Activated naive CD8-positive, alpha-beta T cell treated with anti-CD3 and anti-CD28 coated beads for 36 hours (primary cell): ENCODE measurements at places on chromosomes 16 and 17.
A peak's percentile ranks its signal among the peaks of the same experiment; 100 is the strongest.

DNA sequence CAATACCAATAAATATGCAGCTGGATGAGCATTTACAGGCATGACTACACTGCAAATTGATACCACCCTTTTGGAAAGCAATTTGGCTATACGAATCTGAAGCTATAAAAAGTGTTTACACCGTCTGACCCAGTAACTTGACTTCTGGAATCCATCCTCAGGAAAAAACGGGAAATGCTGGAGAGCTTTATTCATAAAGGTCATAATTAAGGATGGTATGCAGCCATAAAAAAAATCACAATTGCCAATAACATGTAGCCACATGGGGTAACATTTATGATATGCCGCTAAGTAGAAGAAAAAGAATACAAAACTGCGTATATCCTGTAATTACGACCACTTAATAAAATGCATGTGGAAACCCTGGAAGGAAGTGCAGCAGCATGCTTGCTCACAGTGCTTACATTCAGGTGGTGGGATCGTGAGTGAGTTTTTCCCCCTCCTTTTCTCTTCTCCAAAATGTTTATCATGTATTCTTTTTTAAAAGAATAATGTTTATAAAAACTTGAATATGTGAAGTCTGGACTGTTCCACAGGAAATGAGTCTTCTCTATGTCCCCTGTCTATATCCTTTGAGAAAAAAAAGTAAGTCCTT lies 34.2 kb downstream of the COPRS start:
- DNase-seq: no peak

- no peak for DNase-seq
Measured at GRCh38 chr16:89015271-89015859, 38.4 kb upstream of the CBFA2T3 start.

GRCh38 chr17:29891131-29891530 lies 38.9 kb downstream of the SSH2 start:
- no peak for DNase-seq

GRCh38 chr16:27118526-27118925 lies 51.8 kb downstream of the C16orf82 start:
- no peak for DNase-seq

GRCh38 chr17:2033153-2033552 lies 3.2 kb downstream of the DPH1 start:
- no peak for DNase-seq

DNA sequence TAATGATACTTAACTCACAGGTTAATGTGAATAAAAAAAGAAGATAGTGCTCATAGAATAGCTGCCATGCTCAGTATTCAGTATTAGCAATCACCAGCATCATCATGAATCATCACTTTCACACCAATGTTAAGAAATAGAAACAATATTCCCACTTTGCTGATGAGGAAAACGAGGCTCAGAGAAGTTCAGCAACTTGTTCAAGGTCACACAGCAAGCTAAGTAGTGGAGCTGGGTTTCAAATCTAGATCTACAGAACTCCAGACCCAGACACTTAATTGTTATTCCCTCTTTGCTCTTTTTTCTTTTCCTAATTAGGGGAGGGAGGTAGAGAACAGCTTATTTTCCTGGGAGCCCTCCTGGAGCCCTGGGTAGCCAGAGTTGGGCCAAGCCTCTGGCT lies 22.9 kb downstream of the CLEC19A start:
- DNase-seq: no peak

- DNase-seq: no peak
Measured at GRCh38 chr17:67478401-67479041, 101.4 kb downstream of the PITPNC1 start.

DNA sequence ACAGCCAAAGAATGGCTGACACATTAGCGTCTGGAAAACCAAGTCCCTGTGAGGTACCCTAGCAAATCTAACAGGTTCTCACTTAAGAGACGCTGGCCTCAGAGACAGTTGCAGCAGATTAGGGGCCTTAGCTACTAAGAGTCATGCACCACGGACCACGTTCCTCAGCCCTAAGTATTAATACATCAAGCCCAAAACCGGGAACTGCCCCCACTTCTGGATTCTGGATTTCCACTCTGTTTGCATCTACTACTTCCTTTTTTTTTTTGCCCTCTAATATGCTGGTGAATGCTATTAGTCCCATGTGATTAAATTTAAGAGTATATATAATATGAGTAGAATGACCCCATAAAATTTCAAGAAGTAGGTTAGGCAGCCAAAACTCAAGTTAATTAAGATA lies 775 bp upstream of the TERB1 start:
- DNase-seq: no peak

DNA sequence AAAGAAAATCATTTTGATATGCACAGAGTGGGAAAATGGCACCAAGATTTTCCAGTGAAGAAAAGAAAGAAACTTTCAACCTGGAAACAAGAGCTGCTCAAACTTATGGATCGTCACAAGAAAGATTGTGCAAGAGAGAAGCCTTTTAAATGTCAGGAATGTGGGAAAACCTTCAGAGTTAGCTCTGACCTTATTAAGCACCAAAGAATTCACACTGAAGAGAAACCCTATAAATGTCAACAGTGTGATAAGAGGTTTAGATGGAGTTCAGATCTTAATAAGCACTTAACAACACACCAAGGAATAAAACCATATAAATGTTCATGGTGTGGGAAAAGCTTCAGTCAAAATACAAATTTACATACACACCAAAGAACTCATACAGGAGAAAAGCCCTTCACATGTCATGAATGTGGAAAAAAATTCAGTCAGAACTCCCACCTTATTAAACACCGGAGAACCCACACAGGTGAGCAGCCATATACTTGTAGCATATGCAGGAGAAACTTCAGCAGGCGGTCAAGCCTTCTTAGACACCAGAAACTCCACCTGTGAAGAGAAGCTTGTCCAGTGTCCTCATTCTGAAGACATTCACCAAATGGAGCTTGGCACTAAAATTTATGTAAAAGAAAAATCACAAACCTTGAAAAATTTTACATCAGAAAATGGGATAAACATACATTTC lies 12.2 kb downstream of the ZNF75A start:
- no peak for DNase-seq

DNA sequence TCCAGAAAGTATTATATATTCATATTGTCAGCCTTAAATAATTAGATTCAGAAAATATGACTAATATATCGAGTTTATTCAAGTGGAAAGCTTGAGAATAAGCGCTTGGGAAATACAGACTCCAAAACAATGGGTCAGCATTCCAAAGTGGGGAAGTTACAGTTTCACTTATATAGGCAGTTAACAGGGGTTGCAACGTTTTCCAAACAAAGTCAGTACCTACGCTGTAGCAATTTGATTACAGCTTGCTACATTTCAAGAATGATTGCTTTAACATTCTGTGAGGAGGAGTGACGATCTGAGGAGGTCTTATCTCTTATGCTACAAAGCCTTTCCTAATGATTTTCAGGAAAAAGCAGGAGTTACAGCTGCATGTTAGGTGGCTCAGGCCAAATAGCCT lies 34.2 kb upstream of the HS3ST3A1 start:
- no peak for DNase-seq

DNA sequence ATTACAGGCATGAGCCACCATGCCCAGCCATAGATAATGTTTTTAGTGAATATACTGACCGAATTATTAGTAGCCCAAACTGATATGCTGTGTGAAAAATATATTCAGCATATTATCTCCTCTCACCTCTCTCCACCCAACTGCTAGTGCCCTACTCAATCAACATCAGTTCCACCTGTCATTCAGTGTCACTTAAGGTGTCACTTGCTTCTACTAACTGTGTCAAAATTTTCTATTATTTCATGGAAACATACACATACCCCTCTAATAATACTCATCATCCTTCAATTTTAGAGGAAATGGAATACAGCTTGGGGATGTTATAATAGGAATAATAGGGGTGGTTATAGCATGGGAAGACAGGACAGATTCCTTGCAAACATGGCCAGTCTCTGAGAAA lies 12.6 kb downstream of the EFCAB3 start:
- DNase-seq: no peak

- DNase-seq: no peak
Measured at GRCh38 chr17:28641579-28641978, 3.4 kb downstream of the BLTP2 start.

- DNase-seq: peak; percentile 65
Measured at GRCh38 chr16:9047689-9048301, 43.6 kb upstream of the HAPSTR1 start.

DNA sequence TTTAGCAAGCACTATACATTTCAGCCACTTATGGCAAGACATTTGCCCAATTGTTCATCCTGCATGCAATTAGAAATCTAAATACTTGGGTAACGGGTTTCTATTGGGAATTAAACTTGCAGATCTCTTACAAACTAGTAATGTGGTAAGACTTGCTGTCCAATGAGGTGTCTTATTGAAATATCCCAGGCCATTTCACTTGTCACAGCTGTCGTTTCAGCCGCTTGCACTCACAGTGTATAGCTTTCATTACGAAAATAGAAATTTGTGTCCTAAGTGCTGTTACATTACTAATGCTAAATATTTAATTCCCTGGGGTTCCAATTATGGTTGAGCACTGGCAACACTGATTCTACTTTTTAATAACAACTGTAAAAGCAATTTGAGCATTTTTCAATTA lies 40.3 kb upstream of the IRX5 start:
- no peak for DNase-seq

- no peak for DNase-seq
Measured at GRCh38 chr16:10083301-10083700, 98.9 kb downstream of the GRIN2A start.

DNA sequence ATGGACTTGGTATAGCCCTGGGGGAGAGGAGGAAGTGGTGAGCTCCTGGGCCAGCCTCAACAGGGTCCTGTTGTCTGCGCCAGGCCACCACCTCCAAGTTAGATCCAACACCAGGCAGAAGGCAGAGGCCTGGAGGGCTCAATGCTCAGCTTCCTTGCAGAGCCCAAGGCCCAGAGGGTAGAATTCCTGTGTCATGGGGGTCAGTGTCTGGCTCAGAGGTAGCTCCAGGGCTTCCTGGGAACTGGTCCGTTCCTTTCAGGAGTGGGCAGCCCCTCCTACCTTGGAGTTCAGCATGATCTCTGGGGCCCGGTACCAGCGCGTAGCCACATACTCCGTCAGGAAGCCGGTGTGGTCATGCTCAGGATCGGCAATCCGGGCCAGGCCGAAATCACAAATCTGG lies 4.4 kb upstream of the GDPD3 start:
- no peak for DNase-seq

DNA sequence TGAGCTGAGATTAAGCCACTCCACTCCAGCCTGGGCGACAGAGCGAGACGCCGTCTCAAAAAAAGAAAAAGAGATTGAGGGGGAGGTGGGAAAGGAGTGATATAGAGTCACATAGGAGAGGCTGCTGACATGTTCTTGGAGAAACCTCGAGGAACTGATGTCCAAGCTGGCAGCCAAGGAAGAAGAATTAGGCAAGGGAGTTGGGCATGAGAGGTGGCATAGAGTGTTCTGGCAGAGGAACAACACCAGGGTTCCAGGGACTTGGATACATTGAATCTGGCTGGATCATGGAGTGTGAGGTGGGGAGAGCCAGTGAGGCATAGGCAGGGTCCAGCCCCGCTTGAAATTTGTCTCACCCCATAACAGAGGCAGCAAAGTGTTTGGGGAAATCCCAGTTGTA lies 10.7 kb downstream of the CDH3 start:
- no peak for DNase-seq

DNA sequence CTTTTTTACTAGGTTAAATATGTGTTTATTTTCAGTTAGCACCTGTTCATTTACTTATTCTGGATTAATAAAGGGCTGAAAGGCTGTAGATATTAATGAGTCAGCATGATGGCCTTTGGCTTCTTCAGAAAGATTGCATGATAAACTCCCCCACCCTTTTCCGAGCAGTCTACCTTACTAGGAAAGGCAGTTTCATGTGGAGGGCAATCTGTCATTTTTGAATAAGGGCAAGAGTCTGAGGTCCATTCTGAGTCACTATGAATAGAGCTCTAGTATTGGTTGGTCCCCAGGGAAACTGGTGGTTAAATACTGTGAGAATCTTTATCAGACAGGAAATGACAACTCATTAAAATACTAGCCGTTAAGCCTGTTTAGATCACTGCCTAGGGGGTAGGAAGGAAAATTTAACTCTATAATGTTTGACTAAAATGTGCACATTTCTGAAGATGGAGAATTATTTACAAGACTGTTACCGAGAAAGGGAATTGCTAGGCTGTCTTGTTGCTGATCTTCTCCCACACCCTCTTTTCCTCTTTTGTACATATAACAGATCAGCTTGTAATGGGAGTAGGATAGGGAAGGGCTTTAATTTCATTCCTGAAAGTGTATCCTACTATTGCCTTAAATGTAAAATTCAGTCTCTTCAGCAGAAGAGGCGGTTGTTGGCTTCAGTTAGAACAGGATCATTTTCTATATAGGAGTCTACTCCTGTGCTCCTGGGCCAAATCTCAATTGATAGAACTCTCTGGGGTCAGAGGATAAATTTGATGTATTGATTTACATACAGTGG lies 63.3 kb downstream of the TUBD1 start:
- DNase-seq: peak; percentile 55

GRCh38 chr16:31134625-31135534 lies 647 bp downstream of the PRSS8 start:
- no peak for DNase-seq

- DNase-seq: no peak
Measured at GRCh38 chr16:62596125-62596524, 559.9 kb upstream of the CDH8 start.

DNA sequence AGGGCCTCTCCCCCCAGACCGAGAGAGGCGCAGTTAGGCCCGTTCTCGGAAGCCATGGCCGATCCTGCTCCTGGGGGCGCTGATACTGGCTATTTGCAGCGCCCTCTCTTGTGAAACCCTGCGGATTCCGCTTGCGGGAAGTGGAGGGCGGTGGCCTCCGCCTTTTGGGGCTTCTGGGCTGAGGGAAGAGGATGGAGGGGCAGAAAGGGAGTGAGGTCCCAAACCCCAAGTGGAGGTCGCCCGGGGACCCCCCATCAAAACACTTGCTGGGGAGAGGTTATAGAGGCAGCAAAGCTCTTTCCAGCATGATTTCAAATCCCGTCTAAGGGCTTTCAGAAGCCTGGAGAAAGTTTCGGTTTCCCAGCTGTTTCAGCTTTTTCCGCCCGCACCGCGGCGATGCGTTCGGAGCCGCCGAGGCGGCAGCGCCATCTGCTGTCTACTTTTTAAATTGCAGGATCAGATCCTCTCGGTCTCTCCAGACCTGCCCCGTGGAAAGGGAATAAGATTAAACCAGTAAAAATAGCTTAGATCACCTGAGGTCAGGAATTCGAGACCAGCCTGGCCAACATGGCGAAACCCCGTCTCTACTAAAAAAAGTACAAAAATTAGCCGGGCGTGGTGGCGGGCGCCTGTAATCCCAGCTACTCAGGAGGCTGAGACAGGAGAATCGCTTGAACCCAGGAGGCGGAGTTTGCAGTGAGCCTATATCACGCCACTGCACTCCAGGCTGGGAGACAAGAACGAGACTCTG lies 15.8 kb downstream of the SNX20 start:
- DNase-seq: peak; percentile 75

DNA sequence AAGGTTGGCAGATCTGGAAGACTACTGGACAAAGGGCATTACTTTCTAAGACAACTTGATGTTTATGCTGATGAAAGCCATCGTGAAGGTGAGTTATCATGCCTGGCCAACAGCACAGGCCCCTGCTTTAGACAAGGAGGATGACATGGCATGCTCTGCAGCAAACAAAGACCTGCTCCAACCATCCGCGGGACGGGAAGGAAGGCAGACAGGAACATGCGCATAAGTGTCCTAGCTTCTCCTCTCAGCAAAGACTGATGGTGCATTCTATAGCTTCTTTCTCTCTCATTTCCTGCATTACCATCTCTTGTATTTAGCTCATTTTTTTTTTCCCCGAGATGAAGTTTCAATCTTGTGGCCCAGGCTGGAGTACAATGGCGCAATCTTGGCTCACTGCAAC lies 5.4 kb downstream of the NPLOC4 start:
- DNase-seq: no peak
